Left renal cortex interstitium (tissue), 4 donors: ENCODE measurements at places on chromosomes 1 and 21. TPM values are rescaled to one million over a fixed set of nuclear protein-coding genes. Genes with fewer than 3 reads are reported as not detected.

SERPINC1 gene
- polyA plus RNA-seq = 0.60 TPM

ELAVL4 gene
- 4.8 TPM for polyA plus RNA-seq

- DNase-seq = no peak
Observed at GRCh38 chr1:28644494-28644893, 1.6 kb upstream of the TAF12 start.

DNA sequence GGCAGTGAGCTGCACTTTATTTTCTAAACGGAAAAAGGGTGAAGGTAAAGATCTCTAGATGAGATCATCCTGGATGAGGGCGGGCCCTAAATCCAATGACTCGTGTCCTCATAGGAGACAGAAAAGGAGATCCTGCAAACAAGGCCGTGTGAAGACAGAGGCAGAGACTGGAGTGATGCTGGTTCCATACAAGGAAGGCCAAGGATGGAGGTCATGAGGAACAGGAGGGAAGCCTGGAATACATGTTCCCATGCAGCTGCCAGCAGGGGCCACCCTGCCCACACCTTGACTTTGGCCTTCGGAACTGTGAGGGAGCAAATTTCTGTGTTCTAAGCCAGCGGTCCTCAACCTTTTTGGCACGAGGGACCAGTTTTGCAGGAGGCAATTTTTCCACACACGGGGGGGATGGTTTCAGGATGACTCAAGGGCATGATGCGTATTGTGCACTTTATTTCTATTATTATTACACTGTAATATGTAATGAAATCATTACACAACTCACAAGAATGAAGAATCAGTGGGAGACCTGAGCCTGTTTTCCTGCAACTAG is 94.3 kb downstream of the PSMG1 start:
- no peak for DNase-seq

DNA sequence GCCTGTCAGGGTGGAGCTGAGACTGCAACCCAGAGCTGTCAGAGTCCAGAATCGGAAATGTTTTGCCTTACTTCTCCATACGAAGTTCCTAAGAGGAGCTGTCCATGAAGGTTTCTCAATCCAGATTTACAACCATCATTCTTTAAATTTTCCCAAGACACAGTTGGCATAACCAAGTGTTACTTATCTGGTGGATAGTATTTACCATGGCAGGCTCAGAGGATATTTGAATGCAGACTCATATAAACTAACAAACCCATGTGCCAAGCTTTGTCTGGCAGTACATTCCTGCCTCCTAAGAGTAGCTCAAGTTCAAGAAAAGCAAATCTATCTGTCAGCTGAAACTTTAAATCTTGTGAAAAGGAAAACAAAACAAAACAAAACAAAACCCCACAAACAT is 267.9 kb downstream of the ZNF326 start:
- DNase-seq = no peak

- DNase-seq = no peak
Observed at GRCh38 chr1:32761253-32761877, 55.8 kb downstream of the YARS1 start.

GRCh38 chr21:20998886-20999285 is 677 bp downstream of the NCAM2 start:
- no peak for DNase-seq

DNA sequence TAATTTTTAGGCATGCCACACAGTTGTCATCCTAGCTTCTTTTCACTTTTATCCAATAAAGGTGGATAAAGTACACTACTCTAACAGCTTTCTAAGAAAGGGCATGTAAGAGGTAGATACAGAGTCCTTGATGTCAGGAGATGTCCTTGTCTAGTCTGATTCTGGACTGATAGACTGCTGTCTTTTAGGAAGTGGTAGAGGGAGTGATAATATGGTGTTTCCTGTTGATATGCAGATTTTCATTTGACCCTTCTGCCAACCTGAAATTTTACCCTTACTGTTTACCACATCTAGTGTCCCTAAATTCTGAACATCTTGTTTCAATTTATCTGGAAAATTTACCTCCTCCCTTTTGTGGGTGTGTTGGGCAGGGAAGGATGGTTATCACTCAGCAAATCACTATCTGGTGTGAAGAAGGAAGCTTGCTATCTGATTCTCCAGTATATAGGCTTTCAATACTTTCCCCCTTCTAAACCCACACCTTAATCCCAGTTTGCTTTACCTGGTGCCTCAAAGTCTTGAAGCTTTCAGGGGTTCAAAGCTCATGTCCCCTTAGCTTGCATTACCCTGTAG is 354.9 kb upstream of the SNX7 start:
- no peak for DNase-seq

- no peak for DNase-seq
Observed at GRCh38 chr1:151838222-151839081, 1.2 kb downstream of the C2CD4D start.

GRCh38 chr1:197771904-197772556 is 3.2 kb downstream of the DENND1B start:
- DNase-seq = no peak

DNA sequence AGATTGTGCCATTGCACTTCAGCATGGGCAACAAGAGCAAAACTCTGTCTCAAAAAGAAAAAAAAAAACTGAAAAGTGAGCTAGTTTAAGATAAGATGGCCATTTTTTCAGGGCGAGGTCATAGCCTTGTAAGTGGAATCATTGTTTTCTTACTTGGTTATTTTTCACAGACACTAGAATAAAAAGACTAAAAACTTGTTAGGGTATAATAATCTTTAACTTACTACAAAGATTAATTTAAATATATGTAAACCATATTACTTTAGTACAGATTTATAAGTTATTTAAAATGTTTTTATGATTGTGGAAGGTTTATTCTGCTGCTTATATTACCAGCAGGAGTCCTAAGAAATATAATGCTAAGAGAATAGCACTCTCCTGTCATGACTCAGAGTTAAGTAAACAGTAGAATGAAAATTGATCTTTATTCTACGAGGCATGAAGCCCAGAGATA is 23.5 kb downstream of the ANGPTL1 start:
- DNase-seq = no peak
